ENCODE measurements at places on chromosomes 12 and 14. TPM values are rescaled to one million over a fixed set of nuclear protein-coding genes. Genes with fewer than 3 reads are reported as not detected.

- H3K4me1 ChIP-seq: no peaks in the 10 kb centered on the region
- no peaks in the 10 kb centered on the region for H3K27me3 ChIP-seq
- H3K36me3 ChIP-seq: no peaks in the 10 kb centered on the region
- no peak overlapping the region for H3K27ac ChIP-seq
- H3K4me3 ChIP-seq: no peak overlapping the region
Observed at GRCh38 chr14:84108746-84109457, 1421.0 kb upstream of the FLRT2 start.

- H3K4me1 ChIP-seq: peaks cover 33% of the 10 kb centered on the region
- H3K4me3 ChIP-seq: no peak overlapping the region
- H3K27ac ChIP-seq: no peak overlapping the region
- no peaks in the 10 kb centered on the region for H3K36me3 ChIP-seq
- no peak for DNase-seq
- no peaks in the 10 kb centered on the region for H3K27me3 ChIP-seq
Observed at GRCh38 chr14:24941719-24942118, 108.2 kb downstream of the STXBP6 start.

DNA sequence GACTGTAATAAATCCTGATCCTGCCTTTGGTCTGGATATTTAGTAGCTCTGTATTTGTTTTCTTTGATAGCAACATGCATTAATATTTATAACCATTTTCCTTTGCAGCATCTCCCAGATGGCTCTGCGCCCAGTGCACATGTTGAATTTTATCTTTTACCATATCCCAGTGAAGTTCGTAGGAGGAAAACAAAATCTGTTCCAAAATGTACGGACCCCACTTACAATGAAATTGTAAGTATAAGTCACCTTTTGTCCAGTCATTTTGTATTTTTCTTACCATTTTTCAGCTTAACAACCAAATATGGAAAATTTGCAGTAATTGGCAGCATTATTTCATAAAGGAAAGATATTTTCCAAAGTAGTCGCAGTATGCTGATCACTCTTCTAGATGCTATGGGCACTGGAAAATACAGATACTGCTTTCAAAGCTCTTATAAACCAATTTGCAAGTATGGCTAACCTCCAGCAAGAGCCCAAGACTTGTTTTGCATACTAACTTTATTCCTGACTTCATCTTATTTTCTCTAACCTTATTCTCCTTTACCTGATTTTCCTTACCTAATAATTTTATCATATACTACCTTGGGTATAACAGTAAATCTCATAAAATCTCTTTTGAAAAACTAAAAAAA lies 97.4 kb downstream of the PLCZ1 start:
- no peak overlapping the region for H3K4me3 ChIP-seq
- H3K36me3 ChIP-seq: no peaks in the 10 kb centered on the region
- DNase-seq: no peak
- no peaks in the 10 kb centered on the region for H3K27me3 ChIP-seq
- peaks cover 16% of the 10 kb centered on the region for H3K4me1 ChIP-seq

- no peak overlapping the region for H3K27ac ChIP-seq
- peaks cover 8% of the 10 kb centered on the region for H3K4me1 ChIP-seq
- no peak for DNase-seq
- no peaks in the 10 kb centered on the region for H3K27me3 ChIP-seq
- H3K36me3 ChIP-seq: no peaks in the 10 kb centered on the region
Observed at GRCh38 chr14:105309371-105309770, 5.2 kb upstream of the PACS2 start.

DNA sequence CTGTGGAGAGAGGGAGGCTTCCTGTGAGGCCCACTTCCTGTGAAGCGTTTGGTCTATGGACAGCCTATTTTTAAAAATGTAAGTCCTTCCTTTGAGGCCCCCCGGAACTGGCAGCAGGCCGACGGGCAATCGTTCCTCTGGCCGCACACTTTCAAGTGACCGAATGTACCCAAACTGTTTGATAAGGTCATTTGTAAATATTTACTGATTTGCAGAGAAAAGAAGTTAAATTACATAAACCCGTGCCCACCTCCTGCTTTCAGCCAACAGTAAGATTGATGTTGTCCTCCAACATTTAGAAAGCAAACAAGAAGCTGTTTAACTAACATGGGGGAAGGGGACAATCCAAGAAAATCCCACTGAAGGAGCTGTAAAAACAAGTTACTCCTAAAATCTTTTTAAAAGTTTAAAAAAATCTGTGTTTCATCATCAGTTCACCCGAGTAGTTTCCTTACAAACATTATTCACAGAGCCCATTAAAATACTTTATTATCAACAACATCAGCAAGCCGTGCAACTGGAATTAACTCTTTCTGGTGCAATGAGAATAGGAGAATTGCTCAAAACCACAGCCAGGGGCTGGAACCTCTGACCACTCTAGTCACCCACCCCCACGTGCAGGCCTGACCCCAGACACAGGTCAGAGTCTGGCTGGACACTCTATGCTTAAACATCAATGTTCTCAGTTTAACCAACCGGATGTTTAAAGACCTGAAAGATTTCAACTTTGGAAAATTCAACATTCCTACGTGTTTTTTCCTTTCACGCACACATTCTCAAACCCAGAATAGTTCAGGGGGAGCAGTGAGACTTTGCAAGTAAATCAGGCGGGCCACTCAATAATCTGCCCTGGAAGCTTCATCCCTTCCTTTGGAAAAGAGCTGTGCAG lies 65.3 kb downstream of the FOXN3 start:
- H3K4me3 ChIP-seq: peak overlapping the region; percentile 14
- H3K27me3 ChIP-seq: no peaks in the 10 kb centered on the region
- H3K27ac ChIP-seq: peak overlapping the region; percentile 72
- H3K36me3 ChIP-seq: peaks cover 8% of the 10 kb centered on the region

DNA sequence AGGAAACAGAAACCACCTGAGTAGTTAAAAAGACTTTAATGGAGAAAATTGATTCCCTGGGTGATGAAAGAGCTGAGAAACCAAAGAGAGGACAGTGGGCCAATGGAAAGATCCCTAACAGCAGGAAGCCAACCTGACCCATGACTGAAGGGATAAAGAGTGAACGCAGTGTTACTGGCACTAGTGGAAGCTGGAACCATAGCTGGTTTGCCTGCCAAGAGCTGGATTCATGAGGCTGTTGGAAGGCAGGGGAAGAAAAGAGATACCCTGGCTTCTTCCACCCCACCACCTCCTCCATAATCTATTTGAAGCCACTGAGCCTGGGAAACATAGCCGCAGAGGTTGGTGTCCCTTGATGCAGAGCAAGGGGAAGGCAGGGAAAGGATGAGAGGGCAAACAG lies 125.5 kb upstream of the PRKD1 start:
- H3K4me3 ChIP-seq: no peak overlapping the region
- H3K27ac ChIP-seq: no peak overlapping the region
- no peaks in the 10 kb centered on the region for H3K27me3 ChIP-seq
- H3K4me1 ChIP-seq: peaks cover 5% of the 10 kb centered on the region
- no peaks in the 10 kb centered on the region for H3K36me3 ChIP-seq

- DNase-seq: no peak
- no peaks in the 10 kb centered on the region for H3K4me1 ChIP-seq
- peaks cover 67% of the 10 kb centered on the region for H3K36me3 ChIP-seq
- no peaks in the 10 kb centered on the region for H3K27me3 ChIP-seq
Observed at GRCh38 chr12:130796985-130797686, 41.9 kb downstream of the STX2 start.

DNA sequence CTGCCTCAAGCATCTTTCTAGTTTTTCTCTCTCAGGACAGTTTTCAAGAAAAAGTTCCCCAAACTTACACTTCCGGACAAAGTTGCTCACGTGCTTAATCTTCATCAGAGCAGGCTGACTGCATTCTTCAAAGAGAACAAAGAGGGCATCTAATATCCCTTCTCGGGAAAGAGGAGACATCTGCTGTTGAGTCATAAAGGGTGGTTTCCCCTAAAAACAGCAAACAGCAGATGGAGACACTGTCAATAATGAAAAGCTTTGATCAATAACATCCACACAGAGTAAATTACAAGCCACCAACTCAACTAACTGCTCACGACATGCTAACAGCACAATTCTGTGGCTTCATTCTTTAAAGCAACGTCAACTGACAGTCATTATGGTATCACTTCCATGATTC lies 8.1 kb downstream of the CIT start:
- no peak for DNase-seq
- no peaks in the 10 kb centered on the region for H3K27me3 ChIP-seq
- H3K4me3 ChIP-seq: no peak overlapping the region
- H3K36me3 ChIP-seq: no peaks in the 10 kb centered on the region
- H3K27ac ChIP-seq: no peak overlapping the region
- H3K4me1 ChIP-seq: no peaks in the 10 kb centered on the region

GRCh38 chr14:53330441-53330840 lies 177.3 kb upstream of the DDHD1 start:
- no peaks in the 10 kb centered on the region for H3K27me3 ChIP-seq
- no peak for DNase-seq
- no peaks in the 10 kb centered on the region for H3K4me1 ChIP-seq
- no peak overlapping the region for H3K4me3 ChIP-seq

GRCh38 chr12:45368841-45369489 lies 153.1 kb downstream of the ANO6 start:
- H3K4me1 ChIP-seq: peaks cover 6% of the 10 kb centered on the region
- peaks cover 33% of the 10 kb centered on the region for H3K36me3 ChIP-seq
- no peak overlapping the region for H3K27ac ChIP-seq
- no peaks in the 10 kb centered on the region for H3K27me3 ChIP-seq
- no peak overlapping the region for H3K4me3 ChIP-seq

GRCh38 chr14:92676403-92677086 lies 71.9 kb downstream of the LGMN start:
- no peak for DNase-seq
- H3K36me3 ChIP-seq: peaks cover 47% of the 10 kb centered on the region
- H3K4me3 ChIP-seq: no peak overlapping the region
- H3K27ac ChIP-seq: no peak overlapping the region
- peaks cover 3% of the 10 kb centered on the region for H3K4me1 ChIP-seq

DNA sequence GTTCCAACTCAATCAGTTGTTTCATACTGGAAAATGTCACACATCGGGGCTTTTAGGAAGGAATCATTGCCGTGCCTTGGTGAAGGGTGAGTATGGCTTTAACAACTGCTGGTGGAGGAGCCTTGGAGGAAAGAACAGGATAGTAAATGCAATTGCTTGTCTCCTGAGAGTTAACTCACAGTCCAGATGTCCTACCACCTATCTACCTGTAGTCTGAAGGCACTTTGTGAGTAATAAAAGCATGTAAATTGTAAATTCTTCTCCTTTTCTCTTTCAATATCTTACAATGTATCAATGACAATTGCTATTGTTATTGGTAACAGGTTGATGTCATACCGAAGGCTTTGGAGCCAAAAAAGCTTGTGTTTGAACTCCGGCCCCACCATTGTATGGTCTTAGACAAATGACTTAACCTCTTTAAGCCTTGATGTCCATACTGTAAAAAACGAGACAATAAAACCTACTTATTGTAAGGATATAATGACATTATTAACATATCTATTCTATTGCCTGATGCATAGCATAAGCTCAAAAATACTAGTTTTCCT lies 397.4 kb downstream of the ADAMTS20 start:
- no peaks in the 10 kb centered on the region for H3K4me1 ChIP-seq
- no peaks in the 10 kb centered on the region for H3K36me3 ChIP-seq
- no peak overlapping the region for H3K4me3 ChIP-seq
- H3K27ac ChIP-seq: no peak overlapping the region
- H3K27me3 ChIP-seq: no peaks in the 10 kb centered on the region
- no peak for DNase-seq

- no peaks in the 10 kb centered on the region for H3K27me3 ChIP-seq
- H3K4me1 ChIP-seq: peaks cover 62% of the 10 kb centered on the region
Observed at GRCh38 chr14:21024585-21025370, at the start of gene NDRG2. TSS of gene NDRG2 (minus strand) at chr14:21025061. CDS start at chr14:21023315, 1,746 bp downstream.

DNA sequence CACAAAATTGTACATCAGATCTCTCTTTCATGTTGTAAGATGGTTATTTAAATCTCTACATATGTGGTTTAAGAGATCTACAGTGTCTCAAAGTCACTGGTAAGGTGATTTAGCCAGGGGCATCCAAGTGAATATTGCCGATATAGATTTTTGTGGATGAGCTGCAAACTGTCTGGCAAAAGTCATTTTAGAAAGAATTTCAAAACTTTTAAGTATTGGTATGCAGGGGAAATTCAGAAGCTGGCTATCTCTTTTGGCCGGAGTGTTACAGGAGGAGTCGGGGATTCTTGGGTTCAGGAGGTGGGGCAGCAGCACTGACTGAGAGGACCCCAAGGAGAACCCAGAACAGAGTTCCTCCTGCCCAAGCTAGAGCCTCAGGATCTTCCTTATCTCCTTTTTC lies 69.9 kb downstream of the PTHLH start:
- no peaks in the 10 kb centered on the region for H3K36me3 ChIP-seq
- no peaks in the 10 kb centered on the region for H3K4me1 ChIP-seq
- no peaks in the 10 kb centered on the region for H3K27me3 ChIP-seq
- no peak overlapping the region for H3K27ac ChIP-seq

- H3K4me3 ChIP-seq: no peak overlapping the region
- no peak overlapping the region for H3K27ac ChIP-seq
- H3K27me3 ChIP-seq: no peaks in the 10 kb centered on the region
- peaks cover 52% of the 10 kb centered on the region for H3K36me3 ChIP-seq
Observed at GRCh38 chr12:51103977-51104376, 20.6 kb upstream of the CSRNP2 start.

DNA sequence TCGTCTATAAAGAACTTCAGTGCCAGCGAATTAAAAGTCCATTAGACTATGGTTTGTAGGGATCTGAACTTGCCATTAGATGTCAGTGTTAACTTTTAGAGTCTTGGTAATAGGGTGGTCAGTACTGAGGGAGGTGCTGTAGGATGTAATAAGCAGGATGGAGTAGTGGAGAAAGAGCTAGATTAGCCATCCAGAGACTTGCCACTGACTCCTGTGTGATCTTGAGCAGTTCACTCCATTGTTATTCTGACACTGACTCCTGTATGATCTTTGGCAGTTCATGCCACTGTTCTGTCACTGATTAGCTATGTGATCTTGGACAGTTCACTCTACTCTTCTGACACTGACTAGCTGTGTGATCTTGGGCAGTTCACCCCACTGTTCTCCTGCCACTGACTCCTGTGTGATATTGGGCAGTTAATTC lies 133.6 kb downstream of the TTLL5 start:
- no peaks in the 10 kb centered on the region for H3K36me3 ChIP-seq
- H3K27ac ChIP-seq: no peak overlapping the region
- no peak overlapping the region for H3K4me3 ChIP-seq
- no peak for DNase-seq

DNA sequence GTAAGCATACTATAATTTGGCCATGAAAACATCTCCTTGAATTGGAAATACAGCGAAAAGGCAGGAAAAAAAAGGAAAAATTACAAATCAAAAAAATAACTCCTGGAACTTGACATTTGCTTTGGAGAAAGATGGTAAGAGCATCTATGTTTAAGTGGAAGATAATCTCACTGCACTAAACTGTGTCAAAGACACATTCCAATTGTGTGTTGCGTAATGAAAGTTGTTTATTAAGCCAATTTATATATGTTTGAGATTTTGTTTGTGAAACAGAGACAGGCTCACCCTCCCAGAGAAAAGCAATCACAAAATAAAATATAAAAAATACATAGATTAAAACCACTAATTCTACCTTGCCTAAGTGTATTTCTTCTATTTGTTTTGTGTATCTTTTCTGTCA lies 11.1 kb upstream of the ATXN7L3B start:
- H3K4me3 ChIP-seq: no peak overlapping the region
- H3K36me3 ChIP-seq: no peaks in the 10 kb centered on the region
- H3K27me3 ChIP-seq: no peaks in the 10 kb centered on the region
- no peak for DNase-seq
- no peaks in the 10 kb centered on the region for H3K4me1 ChIP-seq

Gene TCP11L2
- 32.1 TPM for total RNA-seq

Gene WNT1
- total RNA-seq: not detected

Gene USP44
- total RNA-seq: 4.4 TPM

Gene POLE2
- total RNA-seq: 0.39 TPM

Gene AJUBA
- 24.2 TPM for total RNA-seq

Gene C12orf54
- total RNA-seq: not detected

Gene C14orf180
- total RNA-seq: not detected

Gene GPR137C
- total RNA-seq: 0.40 TPM

Gene FAM222A
- 3.2 TPM for total RNA-seq

Gene ACVRL1
- total RNA-seq: 149 TPM

Gene MYF6
- not detected for total RNA-seq

Gene TRIP11
- total RNA-seq: 36.2 TPM

Gene TMTC1
- total RNA-seq: 102 TPM

Gene RASSF8
- total RNA-seq: 79.9 TPM

Data from esophagus muscularis mucosa (tissue), 4 donors.